ENCODE measurements at places on chromosomes 12 and 14.
A peak's percentile ranks its signal among the peaks of the same experiment; 100 is the strongest.

DNA sequence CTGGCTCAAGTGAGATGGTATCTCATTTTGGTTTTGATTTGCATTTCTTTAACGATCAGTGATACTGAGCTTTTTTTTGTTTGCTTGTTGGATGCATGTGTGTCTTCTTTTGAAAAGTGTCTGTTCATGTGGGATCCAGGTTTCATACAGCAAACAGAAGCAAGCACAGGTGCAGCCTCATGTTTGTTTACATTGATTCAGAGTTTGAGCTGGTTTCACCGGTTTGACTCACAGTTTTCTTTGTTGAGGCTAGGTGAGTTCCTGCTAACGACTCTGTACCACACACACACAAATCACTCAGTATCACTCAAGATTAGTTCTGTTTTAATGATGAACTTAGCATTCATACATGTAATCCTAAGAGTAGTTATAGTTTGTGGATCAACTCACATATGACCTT, 3.7 kb downstream of the OR10G2 start:
- no peak for DNase-seq

DNA sequence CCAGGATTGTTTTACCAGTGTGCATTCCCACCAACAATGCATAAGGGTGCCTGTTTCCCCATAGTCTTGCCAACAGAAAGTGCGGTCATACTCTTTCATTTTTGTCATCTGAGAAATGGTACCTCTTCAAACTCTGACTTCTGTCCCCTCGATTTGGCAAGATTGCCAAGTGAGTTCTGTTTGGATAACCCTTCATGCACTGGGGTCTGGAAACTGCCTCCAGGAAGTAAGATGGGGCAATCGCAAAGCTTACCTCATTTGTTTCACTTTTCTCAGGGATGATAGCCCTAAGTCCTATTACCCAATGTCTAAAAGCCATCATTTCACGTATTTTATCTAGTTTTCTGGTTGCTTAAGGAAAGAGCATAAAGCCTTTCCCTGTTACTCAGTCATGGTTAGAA, 28.6 kb upstream of the NR1H4 start:
- no peak for DNase-seq

- DNase-seq, result no peak
Observed at GRCh38 chr12:22518060-22518719, 26.2 kb downstream of the C2CD5 start.

DNA sequence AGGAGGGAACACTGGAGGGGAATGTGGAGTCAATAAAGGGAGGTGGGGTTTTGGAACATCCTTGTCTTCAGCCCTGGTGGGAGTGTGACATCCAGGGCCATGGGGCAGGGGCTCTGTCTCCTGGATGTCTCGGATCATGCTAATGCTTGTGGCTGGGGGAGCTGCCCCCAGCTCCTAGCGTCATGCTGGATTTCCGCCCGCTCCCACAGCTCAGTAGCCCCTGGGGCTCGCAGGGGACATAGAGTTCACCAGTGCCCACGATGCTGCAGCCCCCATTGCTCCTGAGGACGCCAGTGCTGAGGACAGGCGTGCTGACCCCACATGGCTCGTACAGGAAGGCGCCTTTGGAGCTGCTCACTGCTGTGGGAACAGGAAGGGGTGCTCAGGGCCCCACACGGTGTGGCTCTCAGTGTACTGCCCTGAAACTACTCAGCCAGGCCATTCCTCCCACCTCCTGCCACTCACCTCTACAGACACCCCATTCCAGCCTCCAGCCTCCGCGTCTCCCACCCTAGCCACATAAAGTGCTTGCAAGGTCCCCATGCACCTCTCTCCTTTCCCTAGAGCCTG, 9.5 kb upstream of the KRT84 start:
- no peak for DNase-seq

GRCh38 chr12:71556875-71557274, 106.8 kb downstream of the ZFC3H1 start:
- DNase-seq, result peak; percentile 55

DNA sequence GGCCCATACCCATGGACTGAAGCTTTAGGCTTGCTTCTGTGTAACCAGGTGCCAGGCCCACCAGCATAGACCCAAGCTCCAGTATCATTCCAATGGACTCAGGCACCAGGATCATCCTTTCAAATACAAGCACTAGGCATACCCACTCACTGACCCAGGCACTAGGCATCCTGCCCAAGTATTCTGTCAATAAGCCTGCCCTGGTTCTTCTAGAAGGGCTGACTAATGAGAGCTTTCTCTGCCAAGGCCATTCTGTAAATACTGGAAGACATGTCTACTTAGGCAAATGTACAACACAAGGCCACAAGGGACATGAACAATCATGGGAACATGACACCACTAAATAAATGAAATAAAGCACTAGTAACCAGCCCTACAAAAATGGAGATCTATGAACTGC, 352.2 kb downstream of the FSCB start:
- DNase-seq, result no peak

DNA sequence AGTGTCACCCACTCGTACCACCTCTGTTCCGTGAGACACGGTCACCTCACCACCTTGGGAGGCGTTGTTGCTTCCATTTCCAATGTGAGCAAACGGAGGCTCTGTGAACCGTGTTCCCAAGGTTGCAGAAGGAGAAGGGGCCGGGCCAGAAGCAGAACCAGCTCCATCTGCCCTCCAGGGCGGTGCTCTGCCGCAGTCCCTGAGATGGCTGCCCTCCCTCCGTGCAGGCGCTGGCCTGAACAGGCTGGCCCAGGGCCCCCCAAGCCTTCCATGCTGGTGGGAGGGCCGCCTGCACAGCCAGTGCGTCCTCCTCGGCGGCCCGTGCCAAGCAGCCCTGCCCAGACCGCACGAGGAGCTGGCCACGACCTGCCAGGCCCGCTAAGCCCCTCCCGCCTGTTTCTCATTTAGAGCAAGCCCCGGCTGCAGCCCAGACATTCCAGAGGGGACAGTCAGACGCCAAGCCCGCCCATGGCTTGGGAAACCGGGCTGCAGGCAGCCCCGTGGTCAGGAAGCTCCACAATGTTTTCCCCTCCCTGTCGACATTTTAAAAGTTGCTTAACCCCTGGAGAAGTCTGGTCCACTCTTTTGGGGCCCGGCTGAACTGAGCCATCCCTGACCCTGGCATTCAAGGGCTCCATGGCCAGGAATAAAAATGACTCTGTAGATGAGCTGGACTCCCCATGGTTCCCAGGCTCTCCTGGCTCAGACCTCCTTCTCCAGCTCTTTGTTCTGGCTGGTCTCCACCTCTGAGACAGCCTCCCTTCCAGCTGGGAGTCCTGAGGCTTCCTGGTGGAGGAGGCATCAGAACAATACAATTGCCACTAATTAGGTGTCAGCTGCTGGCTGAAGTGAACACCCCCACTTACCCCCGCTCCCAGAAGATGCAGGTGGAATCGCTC, 236.0 kb downstream of the BCL11B start:
- peak; percentile 19 for DNase-seq

DNA sequence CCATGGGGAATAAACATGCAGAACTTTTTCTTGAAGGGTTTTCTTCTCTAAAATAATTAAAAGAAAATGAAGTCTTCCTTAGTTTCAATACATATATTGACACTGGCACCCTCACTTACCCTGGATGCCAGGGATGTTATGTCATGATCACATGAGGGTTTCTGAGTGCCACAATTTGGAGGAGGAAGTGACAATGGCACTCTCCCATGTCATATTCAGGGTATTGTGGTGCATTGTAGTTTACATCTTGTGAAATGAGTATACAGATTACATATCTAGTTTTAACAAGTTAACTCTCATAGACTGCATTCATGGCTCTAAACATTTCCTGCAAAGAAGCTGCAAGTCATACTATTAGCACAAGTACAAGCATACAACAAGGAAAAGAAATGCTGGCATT, 37.7 kb downstream of the CCDC177 start:
- DNase-seq, result no peak

- DNase-seq, result no peak
Observed at GRCh38 chr12:57717846-57718640, 20.5 kb downstream of the AGAP2 start.

DNA sequence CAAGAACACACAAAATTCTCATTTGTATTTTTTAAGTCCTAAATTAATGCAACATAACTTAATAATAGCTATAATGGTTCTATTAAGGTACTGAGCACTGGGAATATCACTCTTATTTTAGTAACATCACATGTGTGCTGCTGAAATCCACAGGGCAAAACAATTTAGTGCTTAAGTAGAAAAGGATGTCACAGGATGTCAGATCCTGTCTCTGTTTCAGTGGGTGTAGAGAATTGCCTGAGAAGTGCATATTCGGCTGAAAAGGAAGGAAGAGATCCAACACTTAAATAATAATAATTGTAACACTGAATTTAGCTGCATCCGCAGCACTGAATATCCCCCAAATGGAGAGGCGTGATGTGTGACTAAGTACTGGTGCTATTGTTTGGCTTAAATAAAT, 8.6 kb downstream of the LDHB start:
- DNase-seq, result no peak

DNA sequence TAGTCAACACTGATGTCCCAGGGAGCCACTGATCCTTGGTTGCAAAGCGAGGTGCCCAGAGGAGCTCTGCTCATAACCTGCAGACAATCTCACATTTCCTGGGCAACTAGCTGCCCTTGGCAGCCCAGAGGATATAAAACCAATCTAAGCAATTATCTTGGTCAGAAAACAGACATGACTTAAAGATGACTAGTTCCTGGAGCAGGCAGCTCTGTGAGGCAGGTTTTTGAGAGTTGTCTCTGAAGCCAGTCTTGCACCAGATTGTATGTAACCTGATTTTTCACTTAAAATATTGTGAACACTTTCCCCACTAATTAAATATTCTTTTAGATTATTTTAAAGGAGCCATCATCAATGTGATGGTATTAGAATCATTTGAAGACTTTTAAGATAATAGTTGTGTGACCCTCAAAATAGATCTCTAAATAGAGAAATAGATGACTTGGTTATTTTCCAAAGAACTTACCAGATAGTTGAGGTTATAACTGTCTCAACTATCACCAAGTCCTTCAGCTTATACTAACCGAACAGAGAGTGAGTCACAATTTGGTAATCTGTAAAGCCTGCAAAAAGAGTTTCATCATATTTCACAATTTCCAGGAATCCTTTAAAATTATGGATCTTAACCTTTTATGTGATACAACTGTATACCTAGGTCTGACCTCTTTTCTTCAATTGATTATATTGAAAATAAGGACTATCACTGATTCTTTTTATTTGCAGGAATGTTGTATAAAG, 75.9 kb downstream of the LIN7A start:
- no peak for DNase-seq

GRCh38 chr14:25522116-25522515, 472.2 kb upstream of the STXBP6 start:
- no peak for DNase-seq

- DNase-seq, result no peak
Observed at GRCh38 chr14:55071870-55072640, 20.6 kb downstream of the MAPK1IP1L start.

Measured in HCT116 (cell line).